ENCODE measurements at places on chromosomes 7 and 10.

GRCh38 chr7:84336303-84336702 is 141.7 kb upstream of the SEMA3A start:
- no peak for DNase-seq

- no peak for DNase-seq
Measured at GRCh38 chr10:128056303-128057050, 69.7 kb downstream of the MKI67 start.

DNA sequence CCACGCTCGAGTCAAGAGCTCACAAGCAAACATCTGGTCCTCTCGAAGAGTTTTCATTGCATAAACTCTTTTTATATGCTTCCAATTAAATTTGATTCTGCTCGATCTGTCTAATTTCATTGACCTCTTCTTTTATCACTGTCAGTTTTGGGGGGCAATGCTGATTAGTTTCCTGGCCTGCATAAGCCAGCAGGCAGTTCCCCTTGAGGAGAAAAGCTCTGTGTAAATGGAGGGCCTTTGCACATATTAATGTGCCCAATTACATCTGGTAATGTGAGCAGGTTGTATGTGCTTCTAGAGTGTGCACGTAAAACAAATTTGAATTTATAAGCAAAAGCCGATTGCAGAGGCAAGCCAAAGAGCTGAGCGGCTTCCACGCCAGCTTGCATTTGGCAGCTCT is 210.3 kb downstream of the ABCA13 start:
- DNase-seq: no peak

DNA sequence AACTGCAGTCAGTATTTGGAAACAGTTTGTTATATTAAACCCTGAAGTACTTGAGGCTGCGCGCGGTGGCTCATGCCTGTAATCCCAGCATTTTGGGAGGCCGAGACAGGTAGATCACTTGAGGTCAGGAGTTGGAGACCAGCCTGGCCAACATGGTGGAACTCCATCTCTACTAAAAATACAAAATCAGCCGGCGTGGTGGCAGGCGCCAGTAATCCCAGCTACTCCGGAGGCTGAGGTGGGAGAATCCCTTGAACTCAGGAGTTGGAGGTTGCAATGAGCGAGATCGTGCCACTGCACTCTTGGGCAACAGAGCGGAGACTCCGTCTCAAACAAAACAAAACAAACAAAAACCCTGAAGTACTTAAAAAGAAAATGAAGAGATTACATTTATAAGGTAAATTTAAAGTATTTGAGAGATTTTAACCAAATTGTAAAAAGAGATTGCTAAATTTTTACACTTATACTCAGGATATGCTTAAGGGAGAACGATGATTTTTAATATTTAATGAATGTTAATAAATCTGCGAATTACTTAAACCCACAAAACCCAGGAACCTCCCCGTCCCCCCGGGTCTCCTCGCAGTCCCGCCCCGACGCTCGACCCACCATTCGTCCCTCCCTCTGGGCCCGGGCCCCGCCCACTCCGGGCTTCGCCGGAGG is 425 bp upstream of the MTG1 start:
- no peak for DNase-seq

GRCh38 chr7:82294382-82294784 is 149.2 kb downstream of the CACNA2D1 start:
- DNase-seq: no peak

GRCh38 chr10:118742032-118742431 is 12.7 kb downstream of the CACUL1 start:
- DNase-seq: no peak

- DNase-seq: no peak
Measured at GRCh38 chr10:19184891-19185290, 136.3 kb downstream of the MALRD1 start.

DNA sequence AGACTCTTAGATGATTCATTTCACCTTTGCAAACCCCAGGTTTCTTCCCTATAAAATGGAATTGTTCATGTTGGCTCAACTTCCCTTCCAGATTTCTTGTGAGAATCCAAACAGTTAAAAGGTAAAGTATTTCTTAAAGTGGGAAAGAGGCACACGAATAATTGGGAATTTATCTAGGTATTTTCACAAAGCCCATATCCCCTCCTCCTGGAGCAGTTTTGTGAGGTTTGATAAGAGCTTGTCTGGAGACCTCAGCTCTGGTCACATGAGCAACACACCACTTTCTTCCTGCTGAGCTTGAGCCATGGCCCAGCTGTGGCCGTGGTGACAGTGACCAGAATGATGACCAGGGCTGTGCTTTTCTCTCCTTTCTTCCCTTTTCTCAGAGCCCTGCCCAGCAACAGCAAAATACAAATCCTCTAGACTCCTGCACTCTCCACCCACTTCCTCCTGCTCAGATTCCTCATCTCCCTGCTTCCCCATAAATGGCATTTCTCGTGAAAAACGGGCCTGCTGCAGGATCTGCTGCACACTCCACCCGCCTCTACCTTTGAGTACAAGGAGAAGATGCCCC is 87.7 kb downstream of the PIK3CG start:
- DNase-seq: peak; percentile 85

DNA sequence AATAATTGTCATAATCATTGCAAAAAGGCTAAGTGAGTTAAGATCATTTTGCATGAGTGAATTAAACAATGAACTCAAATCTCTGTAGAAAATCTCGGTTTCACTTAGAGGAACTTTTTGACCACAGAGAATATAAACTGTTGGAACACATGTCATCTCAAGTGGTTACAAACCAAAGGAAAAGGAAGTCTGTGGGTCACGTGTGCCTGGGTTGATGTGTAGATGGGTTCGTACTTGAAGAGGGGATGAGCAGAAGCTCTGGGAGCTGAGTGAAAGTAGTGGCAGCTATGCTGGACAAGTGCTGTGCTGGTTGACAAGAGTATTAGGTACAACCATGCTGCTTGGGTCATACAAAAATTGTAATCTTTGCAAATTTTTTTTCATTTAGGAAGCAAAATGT is 35.0 kb downstream of the GLRX3 start:
- DNase-seq: no peak

- no peak for DNase-seq
Measured at GRCh38 chr7:158345731-158346130, 241.9 kb downstream of the PTPRN2 start.

- peak; percentile 59 for DNase-seq
Measured at GRCh38 chr7:816751-817671, 15.3 kb upstream of the SUN1 start.

DNA sequence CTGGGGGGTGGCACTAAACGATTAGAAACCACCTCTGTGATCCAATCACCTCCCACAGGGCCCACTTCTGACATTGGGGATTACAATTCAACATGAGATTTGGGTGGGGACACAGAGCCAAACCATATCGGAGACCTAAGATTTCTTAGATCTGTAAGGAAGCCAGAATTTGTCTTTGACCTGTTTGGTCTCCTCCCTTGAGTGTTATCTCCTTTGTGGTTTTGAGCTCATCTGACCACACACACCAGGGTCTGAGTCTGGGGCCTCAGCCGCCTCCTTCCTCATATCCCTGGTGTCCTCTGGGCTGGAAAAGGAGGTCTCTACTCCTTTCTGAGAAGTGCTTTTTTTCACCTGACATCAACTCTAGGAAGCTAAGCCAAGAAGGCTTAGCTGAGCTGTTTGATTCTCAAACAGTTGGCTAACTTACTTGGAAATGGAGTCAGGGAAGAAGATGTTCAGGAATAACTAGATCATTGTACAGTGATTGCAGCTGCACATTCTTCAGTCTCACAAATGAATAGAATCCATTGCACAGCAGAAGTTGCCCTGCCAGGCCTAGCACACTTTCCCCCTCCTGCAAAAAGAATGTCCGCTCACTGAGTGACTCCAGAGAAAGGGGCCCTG is 167.4 kb downstream of the ARHGAP21 start:
- DNase-seq: peak; percentile 30

DNA sequence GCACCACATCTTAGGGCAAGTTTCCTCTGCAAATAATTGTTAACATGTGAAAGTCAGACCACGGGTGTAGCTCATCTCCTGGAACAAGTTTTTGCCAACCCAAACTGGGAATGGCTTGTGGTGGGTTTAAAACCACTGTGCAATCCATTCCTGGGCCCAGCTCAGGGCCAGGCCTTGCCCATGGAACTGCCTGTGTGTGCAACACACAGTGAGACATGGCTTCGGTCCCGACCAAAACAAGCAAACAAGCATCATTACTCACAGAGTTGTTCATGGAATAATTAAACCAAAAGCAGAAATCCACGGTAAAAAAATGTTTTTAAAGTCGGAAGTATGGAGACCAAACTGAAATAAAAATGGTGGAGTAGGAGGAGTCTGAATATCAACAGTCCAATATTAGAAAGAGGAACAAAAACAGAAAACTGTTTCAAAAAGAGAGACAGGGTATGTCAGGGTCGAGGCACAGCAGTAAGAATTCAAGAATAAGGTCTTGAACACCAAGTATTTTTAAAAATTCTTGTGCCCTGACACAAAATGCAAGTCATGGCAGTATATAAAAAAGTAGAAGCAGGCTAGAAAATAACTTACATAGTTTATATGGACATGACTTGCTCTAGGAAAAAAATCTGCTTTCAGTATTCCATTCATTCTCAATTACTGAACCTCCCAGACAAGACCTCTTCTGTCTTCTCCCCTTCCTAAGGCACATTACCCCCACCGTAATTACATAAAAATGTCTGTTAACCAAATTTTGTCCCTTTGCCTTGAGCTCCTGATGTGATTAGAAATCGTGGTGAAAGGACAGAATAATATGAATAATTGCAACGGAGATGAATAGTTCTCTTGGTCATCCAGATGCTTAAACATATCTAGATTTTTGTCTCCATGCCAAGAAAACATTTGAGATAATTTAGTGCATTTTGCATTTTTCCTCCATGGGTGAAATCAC is 88.4 kb downstream of the FAS start:
- no peak for DNase-seq

GRCh38 chr7:51310131-51310583 is 6.5 kb downstream of the COBL start:
- DNase-seq: no peak

GRCh38 chr7:90891529-90891928 is 295.4 kb downstream of the CDK14 start:
- DNase-seq: no peak

GRCh38 chr10:48838834-48839233 is 100.8 kb downstream of the LRRC18 start:
- no peak for DNase-seq

GRCh38 chr10:19848226-19848985 is 32.2 kb downstream of the PLXDC2 start:
- no peak for DNase-seq

- DNase-seq: peak; percentile 80
Measured at GRCh38 chr10:84194424-84195043, at the start of gene CDHR1. CDHR1 (plus strand) TSS chr10:84194537; CDS start chr10:84194761, 224 bp downstream.

GRCh38 chr7:156773966-156774365 is 119.0 kb downstream of the LMBR1 start:
- no peak for DNase-seq

Data from K562 (cell line).